NCI-H1694 treated with DMSO at 0.1 percent for 48 hours (cell line): ENCODE measurements at places on chromosomes 6 and 20.

GRCh38 chr20:25252230-25252651 lies 4.4 kb downstream of the PYGB start:
- DNase-seq = no peak

GRCh38 chr20:608970-609369 lies 1.1 kb downstream of the TCF15 start:
- no peak for DNase-seq

- no peak for DNase-seq
These were observed 339.7 kb downstream of the TBC1D32 start for GRCh38 chr6:120994573-120994967.

GRCh38 chr6:123841067-123841896 lies 37.6 kb downstream of the NKAIN2 start:
- no peak for DNase-seq

- DNase-seq = no peak
These were observed 207.5 kb upstream of the SLC35B3 start for GRCh38 chr6:8642854-8643253.

- no peak for DNase-seq
These were observed 1.8 kb downstream of the RRAGD start for GRCh38 chr6:89410231-89410761.

- DNase-seq = no peak
These were observed 48.9 kb downstream of the CNBD2 start for GRCh38 chr20:36017048-36017951.

DNA sequence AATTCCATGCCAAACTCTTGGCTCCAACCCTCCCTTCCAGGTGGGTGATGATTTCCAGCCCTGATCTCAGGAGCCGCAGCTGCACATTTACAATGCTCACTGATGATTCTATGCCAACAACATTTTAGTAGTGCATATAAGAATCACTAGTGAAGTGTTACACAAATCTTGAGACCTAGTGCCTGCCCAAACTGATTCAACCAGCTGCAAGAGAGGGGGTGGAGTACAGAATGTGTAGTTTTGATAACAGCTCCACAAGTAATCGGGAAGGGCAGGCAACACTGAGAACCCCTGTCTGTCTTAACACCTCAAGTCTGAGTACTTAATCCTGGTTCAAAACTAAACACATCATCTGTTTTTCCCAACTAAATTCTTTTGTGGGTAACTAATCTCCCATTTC lies 91.7 kb downstream of the PRDM1 start:
- no peak for DNase-seq

DNA sequence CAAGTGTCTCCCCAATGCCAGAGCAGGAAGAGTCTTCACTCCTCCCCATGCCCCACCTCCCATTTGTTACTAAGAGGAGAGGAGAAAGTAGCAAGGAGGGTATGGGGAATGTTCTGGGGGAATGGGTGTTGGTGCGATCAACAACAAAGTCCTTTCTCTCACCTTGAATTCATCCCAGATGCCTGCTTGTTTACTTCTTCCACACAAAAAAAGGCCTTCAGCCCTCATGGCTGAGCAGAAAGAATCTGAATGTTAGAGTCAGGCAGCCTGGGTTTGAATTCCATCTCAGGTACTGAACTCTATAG lies 9.9 kb downstream of the MOG start:
- DNase-seq = no peak

DNA sequence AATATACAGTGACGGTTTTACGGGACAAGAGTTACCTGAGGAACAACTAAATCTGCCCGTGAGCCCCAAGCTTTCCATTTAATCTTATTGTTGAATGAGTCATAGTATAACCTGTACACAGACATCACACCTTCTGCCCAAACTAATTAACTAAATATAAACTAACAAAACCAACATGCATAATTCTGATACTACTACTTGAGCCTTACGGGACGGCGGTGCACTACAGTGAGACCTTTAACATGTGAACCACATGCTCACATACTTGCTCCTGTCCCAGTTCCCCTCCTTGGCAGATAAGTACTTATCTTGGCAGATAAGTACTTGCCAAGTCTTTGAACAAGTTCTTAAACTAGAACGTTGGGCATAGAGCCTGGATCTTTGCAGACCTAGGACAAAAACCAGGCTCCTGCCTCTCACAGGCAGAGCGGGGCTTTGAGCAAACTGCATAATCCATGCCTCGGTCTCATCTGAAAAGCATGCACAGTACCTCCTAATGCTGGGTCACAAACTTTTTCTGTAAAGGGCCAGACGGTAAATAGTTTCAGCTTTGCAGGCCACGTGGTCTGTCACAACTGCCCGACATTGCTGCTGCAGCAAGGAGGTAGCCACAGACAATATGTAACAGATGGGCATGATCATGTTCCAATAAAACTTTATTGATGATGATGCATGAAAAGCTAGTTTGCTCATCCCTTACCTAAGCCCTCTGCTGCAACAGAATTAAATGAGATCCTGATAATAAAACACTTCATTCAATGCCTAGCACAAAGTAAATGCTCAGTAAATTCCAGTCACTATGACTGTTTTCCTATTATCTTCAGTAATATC lies 23.0 kb downstream of the ZNF217 start:
- DNase-seq = no peak

GRCh38 chr20:9353180-9353915 lies 161.0 kb upstream of the LAMP5 start:
- DNase-seq = no peak

- DNase-seq = no peak
These were observed 184.0 kb downstream of the GPX5 start for GRCh38 chr6:28709478-28710349.
